ENCODE measurements at places on chromosomes 12 and 14. TPM values are rescaled to one million over a fixed set of nuclear protein-coding genes. Genes with fewer than 3 reads are reported as not detected.
A peak's percentile ranks its signal among the peaks of the same experiment; 100 is the strongest.

- H3K4me1 ChIP-seq = peaks cover 12% of the 10 kb centered on the region
- peak; percentile 97 for DNase-seq
- no peaks in the 10 kb centered on the region for H3K27me3 ChIP-seq
- H3K4me3 ChIP-seq = peak within 1 kb of the TSS; percentile 77
- H3K27ac ChIP-seq = peak within 1 kb of the TSS; percentile 93
- peaks cover 32% of the 10 kb centered on the region for H3K36me3 ChIP-seq
These were observed at the start of gene PARP2 for GRCh38 chr14:20343092-20343861. Gene PARP2 (plus strand): TSS chr14:20343635. CDS start chr14:20343642, 7 bp downstream.

DNA sequence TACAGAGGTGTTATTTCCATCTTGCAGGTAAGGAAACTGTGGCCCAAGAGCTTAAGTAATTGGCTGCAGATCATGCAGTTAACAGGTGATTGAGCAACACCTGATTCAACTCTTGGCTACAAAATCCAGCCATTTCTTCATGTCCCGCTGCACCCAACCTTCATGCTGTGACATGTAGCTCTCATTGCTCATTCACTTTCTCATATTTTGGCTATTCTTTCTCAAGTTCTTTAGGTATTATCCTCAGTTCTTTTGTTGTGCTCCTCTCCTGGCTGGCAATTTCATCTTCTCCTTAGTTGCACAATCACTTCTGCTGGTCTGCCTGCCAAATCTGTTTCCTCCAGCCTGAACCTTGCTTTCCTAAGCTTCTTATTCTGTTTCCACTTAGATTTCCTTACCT, 300.8 kb downstream of the SSPN start:
- H3K27me3 ChIP-seq = no peaks in the 10 kb centered on the region
- peaks cover 5% of the 10 kb centered on the region for H3K4me1 ChIP-seq
- no peak overlapping the region for H3K27ac ChIP-seq
- H3K4me3 ChIP-seq = no peak overlapping the region
- DNase-seq = no peak

DNA sequence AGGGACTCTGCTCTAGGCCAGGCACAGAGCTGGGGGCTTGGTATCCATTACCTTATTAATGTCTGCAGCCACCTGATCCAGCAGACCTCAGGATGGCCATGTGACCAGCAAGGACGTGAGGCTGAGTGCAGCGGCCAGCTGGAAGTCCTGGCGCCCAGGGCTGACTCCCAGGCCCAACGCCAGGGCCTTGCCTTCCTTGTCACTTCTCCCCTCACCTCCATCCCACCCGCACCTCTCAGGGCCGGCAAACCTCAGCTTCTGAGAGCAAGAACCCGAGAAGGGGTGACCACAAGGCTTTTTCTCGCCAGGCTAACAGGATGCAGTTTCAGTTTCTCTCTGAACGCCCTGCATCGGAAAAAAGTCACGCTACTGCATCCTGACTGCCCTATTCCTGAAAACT, 15.4 kb downstream of the RAB35 start:
- H3K4me1 ChIP-seq = peaks cover 52% of the 10 kb centered on the region
- peak overlapping the region; percentile 73 for H3K27ac ChIP-seq
- H3K27me3 ChIP-seq = no peaks in the 10 kb centered on the region
- H3K36me3 ChIP-seq = peaks cover 68% of the 10 kb centered on the region
- H3K4me3 ChIP-seq = peak overlapping the region; percentile 30

DNA sequence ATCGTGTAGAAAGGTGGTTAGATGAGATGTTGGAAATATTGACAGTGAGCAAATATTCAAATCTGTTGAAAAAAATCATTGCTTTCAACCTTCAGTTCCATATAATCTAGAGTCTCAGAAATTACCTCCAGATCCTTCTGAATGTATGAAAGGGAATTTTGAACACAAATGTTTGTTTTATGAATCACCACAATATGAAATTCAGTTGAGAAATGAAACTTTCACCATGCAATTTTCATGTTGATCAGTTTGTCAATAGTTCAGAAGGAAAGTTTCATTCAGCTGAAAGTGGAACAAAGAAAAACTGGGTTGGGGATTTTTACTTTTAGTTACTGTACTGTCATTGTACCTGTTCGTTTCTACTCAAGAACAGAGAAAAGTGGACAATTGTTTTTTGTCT, 953.6 kb downstream of the SLC6A15 start:
- DNase-seq = no peak
- no peaks in the 10 kb centered on the region for H3K27me3 ChIP-seq
- no peaks in the 10 kb centered on the region for H3K4me1 ChIP-seq
- no peak overlapping the region for H3K27ac ChIP-seq

DNA sequence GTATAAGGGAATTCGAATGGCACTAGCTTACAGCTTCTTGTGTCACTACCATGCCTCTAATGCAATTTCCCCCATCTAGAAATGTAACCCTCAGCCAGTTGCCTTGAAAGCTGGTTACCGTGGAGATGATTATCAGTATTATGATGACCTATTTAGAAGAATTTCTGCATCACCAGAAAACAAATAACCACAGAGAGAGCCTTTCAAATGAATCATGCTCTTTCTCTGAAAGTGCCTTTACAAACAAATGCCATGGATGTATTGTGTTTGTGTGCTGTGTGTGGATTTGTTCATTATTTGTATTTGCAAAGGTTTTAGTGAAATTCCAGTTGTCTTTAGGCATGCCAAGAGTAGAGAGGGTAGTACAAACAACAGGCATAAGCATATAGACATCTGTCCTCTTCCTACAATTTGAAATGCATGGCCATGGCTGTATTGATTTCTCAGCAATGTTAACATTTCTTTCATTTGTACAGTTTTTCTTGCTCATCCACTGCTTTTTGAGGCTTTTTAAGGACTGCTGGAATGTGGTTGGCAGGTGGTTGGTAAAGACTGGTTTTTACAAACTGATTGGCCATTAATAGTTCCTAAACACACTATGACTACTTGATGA, 266.5 kb downstream of the PAWR start:
- no peak overlapping the region for H3K27ac ChIP-seq
- H3K4me1 ChIP-seq = peaks cover 7% of the 10 kb centered on the region
- H3K27me3 ChIP-seq = no peaks in the 10 kb centered on the region
- no peak overlapping the region for H3K4me3 ChIP-seq
- DNase-seq = no peak

- DNase-seq = no peak
- no peaks in the 10 kb centered on the region for H3K27me3 ChIP-seq
- H3K27ac ChIP-seq = no peak overlapping the region
- no peak overlapping the region for H3K4me3 ChIP-seq
- peaks cover 7% of the 10 kb centered on the region for H3K4me1 ChIP-seq
These were observed 33.6 kb downstream of the KLC1 start for GRCh38 chr14:103662591-103662990.

- no peaks in the 10 kb centered on the region for H3K36me3 ChIP-seq
- no peak for DNase-seq
- H3K4me3 ChIP-seq = no peak overlapping the region
These were observed 493.3 kb downstream of the EGLN3 start for GRCh38 chr14:33457617-33458016.

- H3K27ac ChIP-seq = no peak overlapping the region
- H3K4me1 ChIP-seq = peaks cover 96% of the 10 kb centered on the region
- H3K27me3 ChIP-seq = no peaks in the 10 kb centered on the region
- no peak overlapping the region for H3K4me3 ChIP-seq
- no peaks in the 10 kb centered on the region for H3K36me3 ChIP-seq
These were observed 334.5 kb downstream of the CACNA1C start for GRCh38 chr12:2387103-2387834.

- peaks cover 32% of the 10 kb centered on the region for H3K4me1 ChIP-seq
- peak overlapping the region; percentile 74 for H3K27ac ChIP-seq
- no peaks in the 10 kb centered on the region for H3K36me3 ChIP-seq
These were observed 36.6 kb downstream of the KRT80 start for GRCh38 chr12:52155048-52155868.

DNA sequence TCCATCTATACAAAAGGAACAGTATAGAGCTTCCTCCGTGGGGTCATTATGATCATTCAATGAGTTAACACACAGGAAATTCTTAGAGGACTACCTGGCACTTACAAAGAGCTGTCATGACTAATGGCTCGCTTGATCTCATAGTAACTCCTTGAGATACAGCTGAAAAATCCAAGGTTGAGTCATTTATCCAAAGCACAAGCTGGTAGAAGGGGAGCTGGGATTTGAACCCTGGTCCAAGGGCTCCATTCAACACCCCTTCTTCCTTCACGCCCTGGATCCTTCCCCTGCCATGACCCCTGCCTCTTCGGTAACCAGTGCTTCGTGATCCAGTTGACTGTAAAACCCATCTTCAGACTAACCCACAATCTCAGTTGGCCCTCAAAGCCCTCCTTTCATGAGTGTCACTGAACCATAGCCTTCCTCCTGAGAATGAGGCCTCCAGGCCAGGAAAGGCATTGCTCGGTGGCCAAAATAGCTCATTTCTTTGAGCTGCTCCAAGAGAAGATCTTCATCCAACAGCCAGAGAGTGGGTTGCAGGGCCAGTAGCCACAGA, 7.8 kb downstream of the ZFP36L1 start:
- H3K27ac ChIP-seq = peak overlapping the region; percentile 100
- DNase-seq = no peak
- H3K4me3 ChIP-seq = no peak overlapping the region
- H3K36me3 ChIP-seq = peaks cover 30% of the 10 kb centered on the region
- H3K4me1 ChIP-seq = peaks cover 70% of the 10 kb centered on the region

GRCh38 chr12:49761677-49762467, 20.5 kb downstream of the TMBIM6 start:
- no peaks in the 10 kb centered on the region for H3K27me3 ChIP-seq
- peak overlapping the region; percentile 68 for H3K27ac ChIP-seq

- H3K4me1 ChIP-seq = no peaks in the 10 kb centered on the region
- no peaks in the 10 kb centered on the region for H3K36me3 ChIP-seq
- DNase-seq = no peak
- no peak overlapping the region for H3K4me3 ChIP-seq
These were observed 78.1 kb downstream of the C14orf132 start for GRCh38 chr14:96117101-96117897.

- no peak overlapping the region for H3K27ac ChIP-seq
- DNase-seq = no peak
- H3K27me3 ChIP-seq = no peaks in the 10 kb centered on the region
- no peak overlapping the region for H3K4me3 ChIP-seq
- no peaks in the 10 kb centered on the region for H3K36me3 ChIP-seq
These were observed 94.5 kb downstream of the DNAI7 start for GRCh38 chr12:25100194-25101091.

- peaks cover 16% of the 10 kb centered on the region for H3K27me3 ChIP-seq
- no peaks in the 10 kb centered on the region for H3K4me1 ChIP-seq
- no peaks in the 10 kb centered on the region for H3K36me3 ChIP-seq
- no peak overlapping the region for H3K4me3 ChIP-seq
- DNase-seq = no peak
- no peak overlapping the region for H3K27ac ChIP-seq
These were observed 16.9 kb downstream of the BATF start for GRCh38 chr14:75539162-75539560.

DNA sequence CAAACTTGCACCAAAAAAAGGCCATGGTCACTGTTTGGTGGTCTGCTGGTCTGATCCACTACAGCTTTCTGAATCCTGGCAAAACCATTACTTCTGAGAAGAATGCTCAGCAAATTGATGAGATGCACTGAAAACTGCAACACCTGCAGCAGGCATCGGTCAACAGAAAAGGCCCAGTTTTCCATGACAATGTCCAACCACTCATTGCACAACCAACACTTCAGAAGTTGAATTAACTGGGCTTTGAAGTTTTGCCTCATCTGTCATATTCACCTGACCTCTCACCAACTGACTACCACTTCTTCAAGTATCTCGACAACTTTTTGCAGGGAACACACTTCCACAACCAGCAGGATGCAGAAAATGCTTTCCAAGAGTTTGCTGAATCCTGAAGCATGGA, 7.0 kb upstream of the DHRS2 start:
- no peak overlapping the region for H3K27ac ChIP-seq
- H3K4me3 ChIP-seq = no peak overlapping the region
- peaks cover 9% of the 10 kb centered on the region for H3K4me1 ChIP-seq
- H3K27me3 ChIP-seq = peaks cover 22% of the 10 kb centered on the region

- H3K27me3 ChIP-seq = no peaks in the 10 kb centered on the region
- H3K36me3 ChIP-seq = peaks cover 6% of the 10 kb centered on the region
- H3K4me1 ChIP-seq = peaks cover 44% of the 10 kb centered on the region
- no peak overlapping the region for H3K4me3 ChIP-seq
- no peak overlapping the region for H3K27ac ChIP-seq
These were observed 215.4 kb downstream of the FOXN3 start for GRCh38 chr14:89201645-89202044.

DNA sequence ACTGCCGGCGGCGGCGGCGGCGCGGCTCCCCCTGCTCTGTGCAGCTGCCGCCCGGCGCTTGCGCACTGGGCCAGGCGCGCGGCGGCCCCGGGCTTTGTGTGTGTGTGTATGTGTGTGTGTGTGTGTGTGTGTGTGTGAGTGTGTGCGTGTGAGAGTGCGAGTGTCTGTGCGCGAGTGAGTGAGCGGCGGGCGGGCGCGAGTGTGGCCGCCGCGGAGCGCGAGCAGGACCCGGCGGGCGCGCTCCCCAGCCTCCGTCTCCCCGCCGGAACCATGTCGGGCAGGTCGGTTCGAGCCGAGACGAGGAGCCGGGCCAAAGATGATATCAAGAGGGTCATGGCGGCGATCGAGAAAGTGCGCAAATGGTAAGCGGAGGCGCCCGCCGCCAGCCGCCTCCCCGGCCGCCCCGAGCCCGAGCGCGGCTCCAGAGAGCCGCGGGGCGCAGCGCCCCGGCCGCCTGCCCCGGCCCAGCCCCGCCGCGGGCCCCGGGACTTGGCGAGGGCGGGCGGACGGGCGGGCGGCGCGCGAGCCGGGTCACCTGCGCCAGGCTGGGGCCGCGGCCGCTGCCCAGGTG, at the start of gene BCL7A:
Gene BCL7A (plus strand): TSS at position 63 of the 571 bp plus-strand sequence. CDS start 208 bp downstream, at position 271.
- H3K27me3 ChIP-seq = no peaks in the 10 kb centered on the region
- peak; percentile 70 for DNase-seq
- no peaks in the 10 kb centered on the region for H3K36me3 ChIP-seq
- H3K4me3 ChIP-seq = peak within 1 kb of the TSS; percentile 84
- peak within 1 kb of the TSS; percentile 91 for H3K27ac ChIP-seq

- peaks cover 32% of the 10 kb centered on the region for H3K4me1 ChIP-seq
- no peaks in the 10 kb centered on the region for H3K27me3 ChIP-seq
- no peak overlapping the region for H3K4me3 ChIP-seq
- DNase-seq = no peak
- H3K36me3 ChIP-seq = no peaks in the 10 kb centered on the region
These were observed 88.2 kb downstream of the TMX1 start for GRCh38 chr14:51328064-51328771.

The TBX3 gene
- total RNA-seq = 27.2 TPM

The GPR84 gene
- not detected for total RNA-seq

The BHLHE41 gene
- total RNA-seq = 33.4 TPM

The C1QL4 gene
- not detected for total RNA-seq

The STRAP gene
- total RNA-seq = 130 TPM

The COCH gene
- 0.60 TPM for total RNA-seq

The TMCC3 gene
- 1.7 TPM for total RNA-seq

The PPP1R1A gene
- 75.0 TPM for total RNA-seq

The TMEM120B gene
- total RNA-seq = 9.2 TPM

The OVCH1 gene
- total RNA-seq = 0.25 TPM

The MYF5 gene
- total RNA-seq = not detected

The SSPN gene
- 67.4 TPM for total RNA-seq

The SERPINA3 gene
- total RNA-seq = 45.5 TPM
